Activated T-cell treated with anti-CD3 and anti-CD28 coated beads for 48 hours (primary cell): ENCODE measurements at places on chromosomes 2 and 18.

GRCh38 chr2:130850788-130851623 lies 14.3 kb downstream of the ARHGEF4 start:
- DNase-seq: no peak

DNA sequence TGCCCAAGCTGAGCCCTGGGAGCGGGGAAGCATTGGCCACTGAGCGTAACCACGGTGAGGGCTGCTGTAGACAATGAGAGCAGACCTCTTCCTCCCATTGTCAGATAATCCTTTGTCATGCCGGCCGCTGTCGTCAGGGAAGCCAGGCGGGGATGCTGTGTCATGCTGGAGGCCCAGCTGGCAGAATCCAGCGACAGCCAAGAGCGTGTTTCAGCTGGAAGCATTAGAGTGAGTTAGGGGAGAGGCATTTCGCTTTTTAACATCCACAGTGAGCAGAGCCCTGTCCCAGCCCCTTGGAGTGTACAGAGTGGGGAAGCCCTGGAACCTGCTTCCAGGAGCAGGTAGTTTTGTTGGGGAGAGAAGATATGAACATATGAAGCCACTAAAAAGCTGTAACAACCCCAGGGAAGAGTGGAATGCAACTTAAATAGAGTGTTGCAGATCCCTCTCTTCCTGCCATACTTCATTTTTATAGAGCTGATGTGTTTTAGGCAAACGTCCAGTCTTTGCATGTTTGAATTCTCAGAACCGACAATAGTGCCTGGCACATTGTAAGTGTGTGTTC lies 7.0 kb downstream of the CTIF start:
- no peak for DNase-seq

- no peak for DNase-seq
These were observed 7.8 kb downstream of the NT5DC4 start for GRCh38 chr2:112728378-112729175.

GRCh38 chr2:31097962-31098613 lies 40.2 kb downstream of the GALNT14 start:
- no peak for DNase-seq

DNA sequence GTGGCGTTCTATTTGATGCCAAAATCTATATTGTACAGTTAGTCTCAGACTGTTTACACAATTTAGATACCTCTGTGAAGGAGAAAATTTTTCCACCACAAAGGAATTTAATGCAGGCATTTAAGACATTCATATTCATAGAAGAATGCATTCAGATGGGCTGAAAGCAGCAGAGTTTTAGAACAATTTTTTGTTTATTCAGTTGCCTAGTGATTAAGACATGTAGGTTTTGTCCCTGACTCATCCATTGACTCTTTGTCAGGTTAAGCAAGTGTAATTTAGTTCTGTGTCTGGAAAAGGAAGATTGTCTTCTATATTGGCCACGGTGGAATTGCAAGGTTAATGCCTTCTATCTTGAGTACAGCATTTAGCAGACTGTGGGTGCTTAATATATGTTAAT lies 515.0 kb downstream of the PARD3B start:
- no peak for DNase-seq

DNA sequence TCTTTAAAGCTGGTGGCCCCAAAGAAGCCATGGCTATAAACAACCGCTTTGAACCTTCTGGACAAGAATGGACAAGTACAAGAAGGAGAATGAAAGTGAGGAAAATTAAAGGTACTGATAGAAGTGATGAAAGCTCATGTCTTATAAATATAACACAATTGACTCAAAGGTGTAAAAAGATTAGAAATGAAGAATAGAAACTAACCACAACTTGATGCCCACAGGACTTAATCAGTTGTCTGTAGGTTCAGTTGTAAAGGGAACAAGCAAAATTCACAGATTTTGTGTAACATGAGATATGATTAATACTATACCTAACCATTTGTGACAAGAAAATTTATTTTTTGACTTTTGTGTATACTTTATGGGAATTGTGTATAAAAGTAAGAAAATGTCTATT lies 135.7 kb downstream of the NUP35 start:
- no peak for DNase-seq

GRCh38 chr2:88754585-88755320 lies 63.3 kb downstream of the RPIA start:
- no peak for DNase-seq

- DNase-seq: no peak
These were observed 3.0 kb downstream of the BOLL start for GRCh38 chr2:197782126-197782525.

DNA sequence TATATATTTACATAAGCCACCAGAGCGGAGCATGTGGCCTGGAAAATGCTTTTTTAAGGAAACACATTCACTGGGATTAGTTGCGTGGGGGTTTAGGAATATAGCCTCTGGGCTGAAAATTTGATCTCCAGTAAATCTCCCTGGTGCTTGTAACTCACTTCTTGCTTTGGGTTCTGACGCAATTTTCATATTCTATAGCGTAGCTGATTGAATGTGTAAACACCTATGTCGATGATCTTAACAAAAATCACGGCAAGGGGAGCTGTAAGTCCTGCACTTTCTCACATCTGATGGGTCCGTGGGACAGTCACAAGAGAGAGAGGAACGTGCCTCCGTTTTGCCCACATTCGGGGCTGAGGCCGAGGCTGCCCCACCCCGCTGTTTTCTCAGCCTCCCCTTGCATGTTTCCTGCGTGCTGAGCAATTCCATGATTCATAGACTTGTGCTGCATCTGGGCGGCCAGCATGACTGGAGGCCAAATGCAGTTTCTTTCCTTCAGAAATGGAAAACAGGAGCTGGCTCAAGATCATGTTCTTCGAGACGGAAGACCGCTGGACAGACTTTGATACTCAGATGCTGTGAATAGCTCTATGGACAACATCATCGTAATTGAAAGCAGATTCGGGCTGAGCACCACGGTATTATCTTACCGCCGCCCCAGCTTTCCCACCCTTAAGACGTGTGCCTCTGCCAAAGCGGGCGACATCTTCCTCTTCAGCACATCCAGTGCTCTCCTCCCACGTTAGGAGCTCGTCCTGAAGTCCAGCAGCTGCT lies 109.2 kb downstream of the TMEM18 start:
- DNase-seq: no peak

DNA sequence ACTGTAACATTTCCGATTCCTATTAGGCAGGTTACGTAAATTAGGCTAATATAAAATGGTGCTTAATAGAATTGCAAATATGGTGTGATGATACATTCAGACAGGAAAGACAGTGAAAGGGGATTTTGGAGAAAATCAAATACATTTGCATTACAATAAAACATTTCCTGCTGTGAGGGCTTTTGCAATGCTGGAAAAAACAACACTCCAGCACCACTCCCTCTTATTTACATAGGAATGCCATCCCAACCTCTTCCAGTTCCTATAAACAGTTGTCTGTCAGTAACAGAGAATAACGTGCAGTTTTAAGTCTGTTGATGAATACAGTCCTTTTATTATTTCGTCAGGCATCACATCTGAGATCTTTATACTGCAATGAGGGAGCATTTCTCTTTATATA lies 298.8 kb upstream of the FANCL start:
- DNase-seq: no peak

GRCh38 chr18:10841203-10841602 lies 308.2 kb downstream of the PIEZO2 start:
- DNase-seq: no peak

DNA sequence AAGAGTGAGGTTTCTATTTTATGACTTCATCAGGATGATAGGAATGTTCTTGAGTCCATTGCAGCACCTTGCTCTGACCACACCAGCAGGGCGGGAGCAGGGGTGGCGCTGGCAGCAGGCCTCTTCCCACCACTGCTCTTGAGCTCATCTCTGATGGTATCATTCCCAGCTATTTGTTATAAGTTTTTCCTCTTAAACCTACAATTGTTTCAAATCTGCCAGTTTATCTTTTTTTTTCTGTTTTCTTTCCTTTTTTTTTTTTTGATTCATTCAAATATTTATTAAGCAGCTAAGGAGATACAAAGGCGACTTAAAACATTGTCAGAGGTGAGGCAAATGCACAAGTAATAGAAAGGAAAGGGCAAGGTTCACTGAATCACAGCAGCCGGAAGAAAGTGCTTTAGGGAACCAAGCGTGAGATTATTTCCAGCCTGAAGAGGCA lies 28.7 kb downstream of the NIFK start:
- no peak for DNase-seq

- no peak for DNase-seq
These were observed 40.3 kb upstream of the FHL2 start for GRCh38 chr2:105439141-105439540.

GRCh38 chr2:219605607-219605954 lies 7.9 kb downstream of the STK11IP start:
- DNase-seq: no peak

GRCh38 chr18:59516356-59517155 lies 157.5 kb upstream of the LMAN1 start:
- DNase-seq: no peak

- DNase-seq: no peak
These were observed 62.0 kb downstream of the GLI2 start for GRCh38 chr2:120797421-120798221.

- DNase-seq: no peak
These were observed 312.4 kb downstream of the MTX2 start for GRCh38 chr2:176581557-176582165.

DNA sequence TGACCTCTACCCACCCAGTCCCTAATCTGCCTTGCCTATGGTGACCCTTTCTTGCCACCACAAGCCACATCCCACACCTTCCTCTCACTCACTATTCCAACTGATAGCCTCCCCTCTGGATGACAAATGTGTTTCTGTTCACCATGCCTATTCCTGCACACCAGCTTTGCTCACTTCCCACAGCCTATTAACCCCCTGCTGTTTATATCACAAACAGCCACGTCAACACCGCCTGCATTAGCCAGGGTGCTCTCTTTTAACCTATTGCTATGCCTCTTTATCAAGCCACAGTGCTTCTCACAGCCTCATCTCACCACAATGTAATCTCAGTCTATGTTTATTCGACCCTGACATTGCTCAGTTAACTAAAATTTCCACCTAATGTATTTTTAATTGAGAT lies 271.8 kb downstream of the SUCLG1 start:
- DNase-seq: no peak

DNA sequence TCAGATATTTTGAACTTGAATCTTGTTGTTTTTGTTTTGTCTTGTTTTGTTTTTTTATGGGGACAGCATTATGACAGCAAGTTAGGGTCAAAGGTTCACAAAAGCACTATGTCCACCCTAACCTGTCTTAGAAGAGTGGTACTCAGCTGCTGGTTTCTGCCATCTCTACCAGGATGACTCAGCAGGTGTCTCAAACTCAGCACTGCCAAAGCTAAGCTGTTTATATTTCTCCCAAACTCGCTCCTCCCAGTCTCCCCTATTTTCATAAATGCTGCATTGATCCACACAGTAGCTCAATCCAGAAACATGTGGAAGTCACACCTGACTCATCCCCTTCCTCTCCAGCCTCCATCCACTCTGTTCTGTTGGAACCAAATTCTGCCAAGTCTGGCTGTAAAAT lies 134.9 kb downstream of the ZBTB7C start:
- no peak for DNase-seq

- DNase-seq: no peak
These were observed 247.2 kb upstream of the RAB12 start for GRCh38 chr18:8361941-8362471.

GRCh38 chr18:23131693-23132319 lies 3.5 kb upstream of the CABLES1 start:
- DNase-seq: no peak

DNA sequence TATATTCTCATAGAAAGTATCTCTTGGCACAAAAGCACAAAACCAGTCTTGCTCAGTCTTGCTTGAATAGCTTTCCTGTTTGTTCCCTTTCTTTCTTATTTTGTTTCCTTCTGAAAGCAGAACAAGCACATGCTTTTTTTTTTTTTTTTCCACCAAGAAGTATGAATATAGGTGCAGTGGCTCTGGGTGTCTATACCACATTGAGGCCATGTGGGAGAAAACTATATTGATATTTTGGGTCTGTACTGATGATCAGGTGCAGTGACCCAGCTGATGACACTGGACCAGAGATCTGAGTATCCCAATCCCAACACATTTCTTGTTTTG lies 28.7 kb downstream of the GEMIN6 start:
- DNase-seq: no peak

GRCh38 chr2:134482131-134482723 lies 228.4 kb downstream of the MGAT5 start:
- DNase-seq: no peak

DNA sequence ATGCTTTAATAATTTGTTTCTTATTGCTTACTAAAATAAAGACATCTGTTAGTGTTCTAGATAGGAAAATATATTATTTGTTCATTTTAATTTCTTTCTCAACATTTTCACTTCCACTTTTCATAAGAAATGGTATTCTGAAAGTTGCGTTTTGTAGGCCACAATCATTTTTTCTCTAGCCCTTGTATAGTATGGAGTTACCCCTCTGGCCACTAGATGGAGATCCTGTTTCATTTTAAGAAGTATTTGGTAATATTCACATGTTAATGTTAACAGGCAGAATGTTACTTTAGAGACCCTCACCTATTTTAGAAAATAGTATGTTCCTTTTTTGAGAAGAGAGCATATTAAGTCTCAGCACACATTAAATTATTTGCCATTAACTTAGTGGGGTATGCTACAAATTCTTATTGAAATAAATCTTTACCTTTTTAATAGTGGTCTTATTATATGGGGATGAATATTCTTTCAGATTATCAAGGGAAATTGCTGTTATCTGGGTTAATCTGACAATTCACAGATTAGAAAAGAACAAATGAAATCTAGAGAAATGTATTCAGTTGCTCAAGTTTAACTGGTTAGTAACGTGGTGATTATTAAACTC lies 73.9 kb upstream of the TTC27 start:
- no peak for DNase-seq

- DNase-seq: no peak
These were observed 4.0 kb downstream of the IFT172 start for GRCh38 chr2:27485496-27485895.

DNA sequence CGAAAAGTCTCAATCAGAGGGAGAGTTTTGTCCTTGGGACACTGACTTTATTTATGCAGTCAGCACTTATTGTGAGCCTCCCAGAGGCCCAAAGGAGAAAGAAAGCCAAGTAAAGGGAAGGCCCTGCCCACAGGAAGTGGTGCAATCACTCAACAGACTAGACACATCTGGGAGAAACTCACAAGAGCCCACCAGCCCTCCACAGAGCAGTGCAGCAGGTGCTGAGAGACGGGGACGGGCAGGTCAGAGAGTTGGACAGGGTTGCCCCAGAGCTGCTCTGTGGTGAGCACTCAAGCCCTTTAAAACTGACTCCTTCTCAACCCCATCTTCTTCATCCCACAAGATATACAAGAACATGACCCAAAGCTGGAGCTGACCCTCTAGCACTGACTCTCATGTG lies 96.0 kb downstream of the TFCP2L1 start:
- DNase-seq: no peak
